ENCODE measurements at places on chromosomes 2 and 18.

DNA sequence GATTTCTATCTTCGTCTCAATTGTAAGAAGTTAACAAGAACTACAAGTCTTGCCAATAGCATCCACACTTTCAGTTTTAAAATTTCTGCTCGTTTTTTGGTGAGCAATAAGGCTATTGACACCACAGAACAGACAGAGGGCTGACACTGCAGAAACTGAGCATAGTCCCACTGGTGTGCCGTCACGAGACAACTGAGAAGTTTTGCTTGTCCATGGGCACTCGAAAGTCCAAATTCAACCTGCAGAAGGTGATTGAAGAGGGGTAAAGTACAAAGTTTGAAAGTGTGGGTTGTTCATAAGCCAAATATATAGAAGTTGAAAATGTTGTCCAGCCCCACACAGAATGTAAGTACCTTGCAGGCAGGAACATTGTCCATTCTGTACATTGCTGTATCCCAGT lies 63.8 kb upstream of the SP3 start:
- no peak for DNase-seq

DNA sequence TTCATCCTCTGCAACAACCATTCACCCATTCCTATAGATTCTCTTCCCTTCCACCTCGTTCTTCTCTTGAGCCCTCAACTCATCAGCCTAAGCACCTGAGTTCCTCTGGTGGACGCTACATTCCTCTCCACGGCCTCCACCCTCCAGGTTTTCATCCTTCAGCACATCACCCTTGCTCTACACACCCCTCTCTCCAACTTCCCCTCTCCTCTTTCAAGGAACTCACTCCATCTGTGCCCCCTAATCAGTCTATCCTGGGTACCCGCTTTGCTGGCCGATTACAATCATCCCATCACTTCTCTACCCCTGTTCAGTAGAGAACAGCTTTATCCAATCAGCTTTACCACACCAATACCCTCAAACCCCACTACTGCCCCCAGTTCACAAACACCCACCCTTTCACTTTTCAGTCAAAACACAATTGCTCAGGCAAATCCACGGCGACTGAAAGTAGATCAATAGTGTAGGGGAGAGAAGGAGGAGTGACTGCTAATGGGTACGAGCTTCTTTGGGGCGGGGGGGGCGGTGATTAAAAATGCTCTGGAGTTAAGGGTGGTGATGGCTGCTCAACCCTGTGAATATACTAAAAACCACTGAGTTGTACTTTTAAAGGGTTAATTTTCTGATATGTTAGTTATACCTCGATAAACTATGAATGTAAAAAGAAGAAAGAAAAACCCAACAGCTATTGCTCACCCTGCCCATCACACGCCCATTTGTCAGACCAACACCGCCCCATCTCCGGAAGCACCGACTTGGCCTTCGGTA lies 857 bp downstream of the DYM start:
- DNase-seq: no peak

DNA sequence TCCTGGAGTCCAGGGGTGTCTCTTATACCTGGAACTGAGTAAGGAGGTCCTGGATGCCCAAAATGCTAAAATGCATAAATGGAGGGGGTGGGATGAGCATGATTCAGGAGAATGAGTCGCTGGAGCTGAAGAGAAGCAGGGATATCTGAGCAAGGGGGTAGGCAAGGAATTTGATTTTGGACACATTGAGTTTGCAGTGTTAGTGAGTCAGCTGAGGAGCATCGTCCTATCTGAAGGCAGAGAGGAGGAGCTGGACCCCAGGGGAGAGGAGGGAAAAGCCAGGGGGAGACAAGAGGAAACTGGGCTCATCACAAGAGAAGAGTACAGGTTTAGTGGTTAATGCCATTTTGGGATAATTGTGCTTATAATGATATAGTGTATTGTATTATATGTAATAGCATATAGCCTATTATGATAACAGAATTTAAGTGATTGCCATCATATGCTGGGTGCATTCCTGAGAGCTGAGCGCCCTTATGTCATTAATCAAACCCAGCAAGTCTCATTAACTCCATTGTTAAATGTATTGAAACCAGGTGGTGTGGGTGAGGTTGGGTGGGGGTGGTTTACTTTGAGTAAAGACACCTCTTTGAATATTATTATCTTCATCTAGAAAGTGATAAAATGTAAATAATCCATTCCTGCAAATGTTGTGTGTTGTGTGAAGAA lies 12.4 kb downstream of the EHD3 start:
- no peak for DNase-seq

GRCh38 chr2:45919711-45920111 lies 268.2 kb downstream of the PRKCE start:
- no peak for DNase-seq

DNA sequence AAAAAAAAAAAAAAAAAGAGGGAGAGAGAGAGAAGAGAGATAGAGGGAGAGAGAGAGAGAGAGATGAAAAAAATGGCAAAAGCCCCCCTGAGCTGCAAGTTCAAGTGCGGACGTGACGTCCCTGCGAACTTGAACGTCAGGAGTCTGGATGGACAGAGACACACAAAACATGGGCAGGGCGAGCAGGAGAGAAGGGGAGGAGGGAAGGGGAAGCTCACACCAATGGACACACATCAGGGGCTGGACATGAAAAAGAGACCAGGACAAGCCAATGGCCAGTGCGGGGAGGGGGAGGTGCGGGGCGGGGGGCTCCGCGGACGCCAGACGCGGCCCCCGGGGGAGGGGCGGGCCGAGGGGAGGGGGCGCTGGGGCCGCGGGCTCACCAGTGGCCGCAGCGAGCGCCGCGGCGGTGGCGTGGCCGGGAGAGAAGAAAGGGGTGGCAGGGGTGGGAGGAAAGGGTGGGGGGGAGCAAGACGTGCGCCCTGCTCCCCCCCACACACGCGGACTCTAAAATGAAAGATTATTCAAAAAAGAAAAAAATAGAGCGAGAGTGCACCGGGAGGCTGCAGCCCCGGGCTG lies at the start of gene BCL11A:
Gene BCL11A (minus strand): TSS at position 160 of the 579 bp plus-strand sequence. CDS start 384 bp downstream, outside the sequence.
- no peak for DNase-seq

DNA sequence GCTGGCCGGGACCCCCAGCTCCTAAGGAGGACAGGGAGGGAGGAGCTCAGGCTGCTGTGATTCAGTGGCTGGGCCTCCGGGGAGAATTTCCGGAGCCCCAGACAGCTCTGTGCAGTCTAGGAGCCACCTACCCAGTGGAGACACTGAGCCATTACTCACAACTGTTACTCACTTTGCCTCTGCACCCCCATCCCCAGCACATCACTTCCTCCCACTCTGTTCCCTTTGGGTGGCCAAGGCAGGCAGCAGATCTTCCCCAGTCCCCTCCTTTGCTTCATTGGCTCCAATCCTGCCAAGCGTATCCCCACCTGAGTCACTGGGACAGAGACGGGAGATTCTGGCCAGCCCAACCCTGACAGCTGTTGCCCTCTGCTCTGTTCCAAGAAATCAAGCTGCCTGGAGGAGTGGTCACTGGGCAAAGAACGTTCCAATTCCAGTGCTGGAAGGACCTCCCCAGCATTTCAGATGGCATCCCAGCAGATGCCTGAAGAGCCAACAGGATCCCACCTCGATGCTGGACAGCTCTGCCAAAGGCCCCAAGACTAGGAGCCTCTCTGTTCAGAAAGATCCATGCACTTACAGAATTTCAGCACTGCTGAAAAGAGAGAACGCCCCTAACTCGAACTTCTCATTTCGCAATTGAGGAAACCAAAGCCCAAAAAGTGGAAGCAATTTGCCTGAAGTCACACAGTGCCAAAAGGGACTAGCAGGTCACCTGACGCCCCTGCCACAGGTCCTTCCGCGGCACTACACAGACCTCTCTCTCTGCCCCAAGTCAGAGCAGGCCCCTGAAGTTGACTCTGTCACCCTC lies 68.3 kb downstream of the TNS1 start:
- DNase-seq: no peak

- DNase-seq: no peak
These were observed 112.9 kb downstream of the CSRNP3 start for GRCh38 chr2:165582409-165582808.

- DNase-seq: no peak
These were observed 115.0 kb upstream of the GLS start for GRCh38 chr2:190765386-190766173.

- DNase-seq: no peak
These were observed 15.1 kb upstream of the DARS1 start for GRCh38 chr2:136000502-136000901.

- DNase-seq: no peak
These were observed 159.8 kb downstream of the TAF4B start for GRCh38 chr18:26386002-26386401.

- no peak for DNase-seq
These were observed 207.9 kb upstream of the NT5C1B start for GRCh38 chr2:18797133-18797845.

DNA sequence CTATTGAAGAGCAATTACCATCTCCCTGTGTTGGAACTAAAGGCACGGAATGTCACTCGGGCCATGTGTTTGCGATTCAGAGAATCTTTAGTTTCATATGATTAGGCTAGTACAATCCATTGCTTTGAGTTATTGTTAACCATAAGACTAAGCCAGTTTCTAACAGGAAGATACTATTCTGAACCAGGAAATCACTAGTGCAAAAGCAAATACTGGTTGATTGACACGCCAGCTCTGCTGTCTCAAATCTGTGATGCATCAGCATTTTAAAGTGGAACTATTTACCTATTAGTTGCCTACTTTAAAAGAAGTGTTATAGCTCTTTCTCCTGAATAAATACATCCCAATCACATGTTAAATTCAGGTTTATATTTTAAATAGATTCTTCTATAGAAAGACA lies 61.9 kb downstream of the AFTPH start:
- DNase-seq: no peak

DNA sequence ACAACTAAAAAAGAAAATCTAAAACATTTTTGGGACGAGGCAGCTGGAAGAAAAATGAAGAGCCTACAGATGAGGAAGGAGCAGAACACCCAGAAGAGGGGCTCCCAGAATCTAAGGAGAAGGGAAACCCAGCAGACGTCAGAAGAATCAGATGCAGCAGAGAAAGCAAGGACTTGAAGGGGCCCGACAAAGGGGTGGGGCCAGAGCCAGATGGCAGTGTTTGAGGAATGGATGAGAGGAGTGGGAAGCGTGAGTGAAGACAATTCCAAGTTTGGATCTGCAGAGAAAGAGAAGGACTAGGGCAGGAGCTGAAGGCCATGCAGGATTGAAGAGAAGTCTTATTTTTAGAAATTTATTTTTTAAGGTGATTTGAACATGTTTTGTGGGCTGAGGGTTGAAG lies 19.3 kb downstream of the PTMA start:
- DNase-seq: no peak

- DNase-seq: no peak
These were observed 103.6 kb upstream of the TMEM200C start for GRCh38 chr18:5998907-5999306.

GRCh38 chr2:159793326-159793725 lies 4.7 kb downstream of the CD302 start:
- no peak for DNase-seq

DNA sequence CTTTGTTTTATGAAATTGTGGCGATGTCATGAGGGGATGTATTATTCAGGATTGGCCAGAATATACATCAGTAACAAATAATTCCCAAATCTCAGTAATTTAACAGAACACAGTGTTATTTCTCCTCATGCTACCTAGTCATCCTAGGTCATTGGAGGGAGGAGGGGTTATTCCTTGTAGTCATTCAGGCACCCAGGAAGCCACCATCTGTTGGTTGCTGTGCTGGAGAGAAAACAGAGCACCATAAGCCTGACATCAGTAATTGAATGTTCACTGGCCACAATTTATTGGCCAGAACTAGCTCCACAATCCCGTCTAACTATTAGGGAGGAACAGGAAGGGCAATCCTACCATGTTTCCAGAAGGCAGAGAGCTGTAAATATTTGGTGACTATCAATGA lies 303.5 kb upstream of the CELF4 start:
- no peak for DNase-seq

DNA sequence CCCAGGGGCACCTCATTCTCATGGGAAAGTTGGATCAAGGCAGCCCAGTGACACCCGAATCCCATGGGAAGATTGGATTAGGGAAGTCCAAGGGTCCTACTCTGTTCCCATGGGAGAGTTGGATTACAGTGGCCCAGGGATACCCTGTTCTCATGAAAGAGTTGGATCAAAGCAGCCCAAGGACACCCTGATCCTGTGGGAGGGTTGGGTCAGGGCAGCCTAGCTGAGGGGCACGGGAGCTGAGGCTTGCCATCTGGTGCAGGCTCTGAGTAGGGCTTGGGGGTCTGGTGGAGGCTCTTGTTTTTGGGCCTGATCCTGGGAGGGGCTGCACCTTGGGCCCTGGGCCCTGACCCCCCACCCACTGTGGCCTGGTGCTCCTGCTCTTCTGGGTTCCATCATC lies 87.1 kb downstream of the ACKR3 start:
- DNase-seq: no peak

DNA sequence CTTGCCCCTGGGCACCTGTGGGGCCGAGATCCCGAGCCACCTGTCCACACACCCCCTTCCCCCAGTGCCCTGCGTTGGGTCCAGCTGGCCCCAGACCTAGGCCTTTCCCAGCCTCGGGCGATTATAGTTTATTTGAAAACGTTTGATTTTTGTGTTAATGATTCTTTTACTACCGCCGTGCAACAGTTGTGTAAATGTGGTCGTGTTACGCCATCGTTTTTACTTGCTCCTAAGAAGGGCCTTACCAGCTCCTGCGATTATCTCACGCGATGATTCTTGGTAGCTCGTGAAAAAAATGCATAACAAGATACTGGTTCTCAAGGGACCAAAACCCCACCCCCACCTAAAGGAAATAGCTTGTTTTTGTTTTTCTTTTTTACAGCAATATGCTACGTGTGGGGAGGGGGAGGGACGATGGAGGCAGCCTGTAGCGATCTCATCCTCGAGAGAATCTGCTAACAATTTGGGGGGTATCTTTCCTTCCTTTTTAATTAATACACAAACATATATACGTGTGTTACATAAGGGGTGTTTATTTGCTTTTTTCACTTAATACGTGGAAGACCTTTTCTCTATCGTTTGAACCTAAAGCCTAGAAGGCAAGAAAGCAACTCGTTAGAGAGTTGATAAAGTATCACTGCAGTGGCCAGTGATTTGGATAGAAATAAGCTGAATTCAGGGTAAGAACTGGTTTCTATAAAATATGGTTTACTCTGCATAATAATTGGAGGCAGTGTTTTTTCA lies 1.0 kb downstream of the ZDBF2 start:
- DNase-seq: no peak

- DNase-seq: no peak
These were observed 11.4 kb upstream of the TRAPPC8 start for GRCh38 chr18:31954349-31954748.

DNA sequence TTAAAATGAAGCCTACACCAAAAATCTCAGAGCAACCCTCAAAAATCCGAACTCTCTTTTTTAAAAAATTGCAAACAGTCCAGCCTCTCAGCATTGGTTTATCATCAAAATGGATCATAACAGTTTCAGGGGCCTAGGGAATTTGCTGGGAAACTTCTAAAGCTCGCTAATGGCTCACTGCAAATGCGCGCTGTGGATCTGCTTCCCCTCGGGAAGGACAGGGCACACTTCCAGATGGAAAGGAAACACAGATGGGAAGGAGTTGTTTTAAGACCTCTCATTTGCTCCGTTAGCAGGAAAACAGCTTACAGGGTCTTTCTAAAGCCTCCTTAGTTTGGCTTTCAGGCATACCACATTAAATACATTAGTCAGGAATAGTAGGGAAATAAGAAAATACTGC lies 27.2 kb downstream of the FECH start:
- no peak for DNase-seq
